Activated CD4-positive, alpha-beta T cell treated with anti-CD3 and anti-CD28 coated beads, Interleukin-2, amount 50 U/mL, for 48 hours (primary cell): ENCODE measurements at places on chromosomes 7 and 10.
A peak's percentile ranks its signal among the peaks of the same experiment; 100 is the strongest.

DNA sequence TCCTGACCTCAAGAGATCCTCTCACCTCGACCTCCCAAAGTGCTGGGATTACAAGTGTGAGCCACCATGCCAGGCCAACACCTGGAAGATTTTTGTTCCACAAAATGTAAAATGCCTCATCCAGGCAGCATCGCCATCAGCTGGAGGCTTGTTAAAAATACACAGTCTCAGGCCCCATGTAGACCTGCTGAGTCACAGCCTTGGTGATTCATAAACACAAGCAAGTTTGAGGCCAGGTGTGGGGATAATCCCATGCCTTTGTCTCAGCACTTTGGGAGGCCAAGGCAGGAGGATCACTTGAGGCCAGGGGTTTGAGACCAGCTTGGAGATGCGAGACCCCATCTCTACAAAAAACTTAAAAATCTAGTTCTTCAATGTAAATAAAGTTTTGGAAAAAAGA is 49.1 kb upstream of the FOXK1 start:
- DNase-seq, result no peak

- DNase-seq, result no peak
Observed at GRCh38 chr7:152133804-152134203, 108.3 kb downstream of the GALNT11 start.

- DNase-seq, result no peak
Observed at GRCh38 chr7:79284211-79284610, 169.3 kb downstream of the MAGI2 start.

DNA sequence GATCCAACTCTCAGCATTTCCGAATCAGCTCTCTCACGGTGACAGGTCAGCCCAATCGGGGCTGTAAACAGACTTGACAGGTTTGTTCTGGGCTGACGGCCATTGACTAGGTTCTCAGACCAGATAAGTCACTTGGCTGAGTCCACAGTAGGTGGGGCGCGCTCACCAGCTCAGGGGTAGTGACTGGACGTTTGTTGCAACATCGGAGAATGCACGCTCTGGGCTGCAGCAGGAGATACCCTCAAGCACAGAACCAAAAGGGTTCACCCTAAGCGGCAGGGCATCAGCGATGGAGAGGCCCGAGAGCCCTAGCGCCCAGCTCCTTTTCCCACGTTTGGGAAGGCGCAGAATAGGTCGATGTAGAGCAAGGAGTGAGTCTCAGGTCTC is 1.8 kb downstream of the KLLN start:
- peak; percentile 4 for DNase-seq

DNA sequence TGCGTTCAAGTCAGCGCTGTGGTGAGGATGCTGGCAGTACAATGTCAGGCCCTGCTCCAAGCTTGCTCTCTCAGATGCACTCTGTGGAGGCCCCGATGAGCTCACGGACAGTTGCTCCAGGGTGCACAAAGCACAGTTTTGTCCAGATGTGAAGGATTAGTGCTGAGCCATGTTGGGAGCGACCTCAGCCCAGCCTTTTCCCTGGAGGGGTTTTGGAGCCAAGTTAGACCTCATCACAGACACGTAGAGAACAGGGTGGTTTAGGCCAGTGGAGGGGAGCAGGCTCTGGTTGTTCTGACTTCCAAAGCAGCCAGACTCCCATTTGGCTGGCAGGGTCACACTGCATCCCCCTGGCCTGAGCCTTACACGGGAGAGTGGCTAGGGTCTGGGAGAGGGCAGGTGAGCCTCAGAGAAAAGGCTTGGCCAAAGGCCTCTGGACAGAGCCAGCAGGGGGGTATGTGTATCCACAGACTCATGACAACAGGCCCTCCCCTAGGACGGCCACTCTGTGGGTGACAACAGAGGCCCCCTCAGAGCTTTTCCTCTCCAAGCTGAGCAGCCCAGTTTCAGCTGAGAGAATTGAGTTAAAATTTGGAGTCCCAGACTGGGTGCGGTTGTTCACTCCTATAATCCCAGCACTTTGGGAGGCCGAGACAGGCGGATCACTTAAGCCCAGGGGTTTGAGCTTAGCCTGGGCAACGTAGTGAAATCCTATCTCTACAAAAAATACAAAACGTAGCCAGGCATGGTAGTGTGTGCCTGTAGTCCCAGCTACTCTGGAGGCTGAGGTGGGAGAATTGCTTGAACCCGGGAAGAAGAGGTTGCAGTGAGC is 4.7 kb downstream of the PLAC9 start:
- no peak for DNase-seq

GRCh38 chr7:24038993-24039392 is 245.0 kb upstream of the NPY start:
- DNase-seq, result no peak

GRCh38 chr7:24291271-24291670 is 7.3 kb downstream of the NPY start:
- no peak for DNase-seq

GRCh38 chr10:82464191-82464818 is 589.3 kb downstream of the NRG3 start:
- no peak for DNase-seq

DNA sequence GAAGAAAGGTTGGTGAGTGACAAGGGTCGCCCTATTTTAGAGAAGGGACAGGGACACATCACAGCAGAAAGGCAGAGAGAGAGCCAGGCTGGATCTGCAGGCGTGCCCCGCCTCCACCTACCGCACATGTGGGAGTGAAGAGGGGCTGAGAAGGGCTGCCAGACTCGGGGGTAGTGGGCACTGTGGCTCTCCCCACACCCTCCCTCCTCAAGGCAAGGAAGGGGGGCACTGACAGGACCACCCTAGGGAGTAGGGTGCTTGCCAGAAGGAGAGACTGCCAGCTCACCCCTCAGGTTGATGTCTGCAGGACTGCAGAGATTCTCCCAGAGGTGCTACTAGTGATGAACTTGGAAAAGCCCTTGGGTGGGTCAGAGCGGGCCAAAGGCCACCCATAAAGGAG is 62.8 kb upstream of the ZRANB1 start:
- DNase-seq, result no peak

- no peak for DNase-seq
Observed at GRCh38 chr10:123380491-123381085, 226.4 kb downstream of the BUB3 start.

DNA sequence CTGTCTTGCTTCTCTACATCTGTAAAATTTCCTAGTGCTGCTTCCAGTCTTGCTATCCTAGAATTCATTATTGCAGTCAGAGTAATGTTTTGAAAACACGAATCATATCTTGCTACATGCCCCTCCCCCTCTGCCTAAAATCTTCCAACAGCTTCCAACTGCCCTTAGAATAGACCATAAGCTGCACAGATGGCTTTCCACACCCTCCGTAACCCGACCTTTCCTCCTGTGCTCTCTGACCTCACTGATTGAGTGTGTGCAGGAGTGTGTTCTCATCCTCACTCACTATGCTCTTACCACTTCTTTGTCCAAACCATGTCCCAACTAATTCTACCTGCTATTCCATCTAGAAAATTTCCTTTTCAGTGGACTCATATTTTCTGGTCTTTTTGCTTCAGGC is 121.2 kb upstream of the ANKRD1 start:
- DNase-seq, result no peak

GRCh38 chr10:110010486-110011378 is 2.9 kb downstream of the ADD3 start:
- DNase-seq, result no peak

GRCh38 chr7:84196084-84196503 is 1.5 kb upstream of the SEMA3A start:
- DNase-seq, result no peak

GRCh38 chr10:75718991-75719390 is 287.6 kb downstream of the LRMDA start:
- DNase-seq, result no peak

DNA sequence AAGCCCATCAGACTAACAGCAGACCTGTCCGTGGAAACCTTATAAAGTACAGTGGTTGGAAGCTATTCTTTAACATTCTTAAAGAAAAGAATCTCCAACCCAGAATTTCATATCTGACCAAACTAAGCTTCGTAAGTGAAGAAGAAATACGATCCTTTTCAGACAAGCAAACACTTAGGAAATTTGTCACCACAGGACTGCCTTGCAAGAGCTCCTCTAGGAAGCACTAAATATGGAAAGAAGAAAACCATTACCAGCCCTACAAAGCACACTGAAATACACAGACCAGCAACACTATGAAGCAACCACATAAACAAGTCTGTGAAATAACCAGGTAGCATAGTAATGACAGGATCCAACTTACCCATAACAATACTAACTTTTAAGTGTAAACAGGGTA is 177.7 kb upstream of the PRSS1 start:
- DNase-seq, result no peak

GRCh38 chr10:30782537-30783461 is 153.2 kb upstream of the LYZL2 start:
- DNase-seq, result no peak

GRCh38 chr10:70809726-70810125 is 6.0 kb upstream of the SGPL1 start:
- DNase-seq, result no peak

DNA sequence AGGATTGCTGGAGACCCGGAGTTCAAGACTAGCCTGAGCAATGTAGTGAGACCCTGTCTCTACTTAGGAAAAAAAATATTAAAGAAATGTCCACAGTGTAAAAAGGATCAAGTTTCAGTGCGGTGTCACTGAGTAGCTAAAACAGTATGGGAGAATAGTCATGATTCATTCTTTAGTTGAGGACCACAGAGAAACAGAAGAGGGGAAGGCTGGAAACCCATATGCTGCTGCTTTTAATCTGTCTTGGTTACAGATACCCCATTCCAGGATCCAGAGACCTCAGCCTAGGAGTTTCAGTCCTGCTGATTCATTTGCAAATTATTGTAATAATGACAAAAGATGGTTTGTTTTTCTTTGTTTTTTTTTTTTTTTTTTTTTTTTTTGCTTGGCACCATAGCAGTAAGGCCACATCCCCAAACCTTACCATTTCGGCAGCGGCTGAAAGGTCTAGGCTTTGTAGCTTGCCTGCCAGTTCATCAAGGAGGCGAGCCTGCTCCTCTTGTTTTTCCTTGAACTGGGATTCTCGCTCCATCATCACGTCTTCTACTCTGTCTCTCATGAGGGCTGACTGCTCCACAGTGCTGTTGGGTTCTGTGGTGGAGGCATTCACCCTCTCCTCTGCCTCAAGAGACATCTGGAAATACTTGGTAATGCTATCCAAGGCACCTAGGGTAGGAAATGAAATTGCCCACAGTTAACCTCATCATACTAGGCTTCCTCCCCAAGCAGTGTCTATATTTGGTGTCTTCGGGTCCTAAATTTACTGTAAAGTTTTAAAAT is 44.2 kb downstream of the DLD start:
- DNase-seq, result no peak

- no peak for DNase-seq
Observed at GRCh38 chr10:117005527-117006055, 604 bp upstream of the SHTN1 start.

GRCh38 chr10:93356516-93356915 is 125.6 kb downstream of the MYOF start:
- no peak for DNase-seq

GRCh38 chr7:29319719-29320521 is 125.3 kb downstream of the CHN2 start:
- no peak for DNase-seq

GRCh38 chr7:106367018-106367420 is 82.2 kb upstream of the NAMPT start:
- DNase-seq, result no peak

GRCh38 chr7:112129655-112130323 is 76.4 kb downstream of the DOCK4 start:
- DNase-seq, result no peak

DNA sequence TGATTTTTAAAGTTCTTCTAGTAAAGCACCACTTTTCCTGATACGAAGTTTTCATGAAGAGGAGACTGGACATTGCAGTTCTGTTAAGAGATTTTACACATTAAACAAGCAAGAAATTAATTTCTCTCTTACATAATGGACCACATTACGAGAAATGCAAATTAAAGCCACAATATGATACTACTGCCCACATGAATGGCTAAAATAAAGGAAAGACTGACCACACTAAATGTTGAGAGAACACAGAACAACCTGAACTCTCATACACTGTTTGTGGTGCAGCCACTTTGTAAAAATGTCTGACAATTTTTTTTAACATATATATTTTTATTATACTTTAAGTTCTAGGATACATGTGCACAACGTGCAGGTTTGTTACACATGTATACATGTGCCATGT is 44.0 kb upstream of the HERPUD2 start:
- no peak for DNase-seq

- no peak for DNase-seq
Observed at GRCh38 chr7:149741629-149742028, 31.8 kb downstream of the ZNF467 start.

DNA sequence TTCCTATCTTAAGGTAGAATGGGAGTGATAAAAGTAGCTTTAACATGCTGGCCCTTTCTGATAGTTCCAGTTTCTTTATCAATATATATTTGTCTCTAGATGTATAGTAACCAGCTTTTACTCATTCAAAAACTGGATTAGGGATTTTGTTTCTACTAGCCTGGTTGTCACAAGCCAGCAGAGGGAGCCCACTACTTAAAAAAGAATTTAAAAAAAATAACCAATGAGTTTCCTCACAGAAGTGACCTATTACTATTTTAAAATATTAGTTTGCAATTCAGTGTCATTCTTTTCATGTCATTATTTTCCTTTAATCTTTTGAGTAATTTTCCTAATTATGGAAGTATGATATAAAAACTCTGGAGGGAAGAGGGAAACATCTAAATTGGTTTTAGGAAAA is 142.1 kb downstream of the PHTF2 start:
- no peak for DNase-seq

DNA sequence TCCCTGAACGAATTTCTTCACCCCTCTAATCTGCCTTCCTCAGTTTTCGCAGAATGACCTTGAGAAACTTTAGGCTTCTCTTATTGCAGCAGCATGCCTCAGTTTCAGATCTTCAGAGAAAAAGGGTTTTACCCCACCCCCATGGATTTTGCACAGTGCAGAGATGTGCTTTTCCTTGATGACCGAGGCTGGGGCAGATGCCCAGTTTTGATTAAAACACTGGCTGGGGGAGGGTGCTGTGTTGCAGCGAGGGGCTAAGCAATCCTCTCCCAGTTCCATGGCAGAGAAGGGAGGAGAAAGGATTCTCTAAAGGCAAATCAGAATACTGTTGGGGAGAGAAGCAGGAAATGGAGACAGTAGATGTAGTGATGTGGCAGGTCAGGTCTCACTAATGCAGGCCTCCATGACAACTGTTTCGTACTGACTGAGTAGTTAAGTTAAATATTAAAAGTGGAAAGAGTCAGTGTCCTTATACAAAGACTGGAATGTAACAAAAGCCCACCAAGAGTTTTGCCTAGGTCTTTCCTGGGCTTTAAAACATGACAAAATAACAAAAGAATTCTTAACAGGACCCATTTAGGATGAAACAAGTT is 50.8 kb upstream of the PDZD8 start:
- DNase-seq, result no peak

DNA sequence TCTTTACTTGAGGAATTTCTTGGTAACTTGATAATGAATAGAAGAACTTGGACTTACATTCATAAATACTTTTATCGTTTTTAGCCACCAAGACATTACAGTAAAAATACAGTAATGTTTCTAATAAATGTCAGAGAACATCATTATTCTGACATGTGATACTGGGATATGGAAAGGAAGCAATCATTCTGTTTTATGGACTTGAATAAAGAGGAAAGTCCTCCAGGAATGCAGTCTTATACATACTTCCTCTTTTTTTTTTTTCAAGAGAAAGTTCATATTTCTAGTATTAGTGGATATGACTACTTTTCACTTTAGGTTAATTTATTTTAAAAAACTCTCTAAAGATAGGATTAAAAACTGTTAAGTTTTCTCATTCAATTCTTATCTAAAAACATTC is 220.0 kb upstream of the SEMA3C start:
- DNase-seq, result no peak
